Memory B cell (primary cell): ENCODE measurements at places on chromosomes 2 and 18.
A peak's percentile ranks its signal among the peaks of the same experiment; 100 is the strongest.

- no peak for DNase-seq
Observed at GRCh38 chr2:160941290-160941846, 218.9 kb upstream of the TANK start.

- no peak for DNase-seq
Observed at GRCh38 chr18:74281011-74281979, 10.5 kb downstream of the CYB5A start.

- DNase-seq, result peak; percentile 58
Observed at GRCh38 chr18:58862851-58863538, 1.7 kb upstream of the ZNF532 start.

DNA sequence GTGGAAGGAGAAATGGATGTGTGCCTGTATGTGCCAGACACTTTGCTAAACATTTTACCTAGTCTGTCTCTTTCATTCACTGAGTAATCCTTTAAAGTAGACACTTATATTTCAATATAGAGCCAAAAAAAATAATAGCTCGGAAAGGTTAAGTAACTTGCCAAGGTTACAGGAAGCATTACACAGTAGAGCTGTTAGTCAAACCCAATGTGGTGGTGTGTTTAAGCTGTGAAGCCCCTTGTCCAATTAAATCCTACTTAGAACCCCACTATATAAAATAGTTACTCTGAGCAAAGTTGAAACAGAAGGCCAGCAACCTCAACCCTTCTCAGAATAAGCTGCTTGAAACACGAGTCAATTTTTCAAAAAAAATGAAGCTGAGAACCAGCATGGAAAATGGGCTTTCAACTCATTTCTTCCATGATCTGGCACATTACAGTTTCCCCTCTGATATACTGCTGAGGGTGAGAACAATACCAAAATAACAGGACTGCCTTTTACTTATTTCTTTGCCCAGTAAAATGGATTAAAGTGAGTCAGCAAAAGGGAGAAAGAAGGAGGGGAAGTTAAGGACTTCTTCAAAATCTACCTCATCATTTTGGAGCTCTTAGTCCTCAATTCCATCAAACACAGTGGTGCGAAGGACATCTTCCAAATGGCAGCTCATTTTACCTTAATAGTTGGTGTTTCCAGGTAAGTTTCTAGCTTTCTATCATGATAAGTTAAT lies 7.9 kb downstream of the RDH14 start:
- DNase-seq, result no peak

- no peak for DNase-seq
Observed at GRCh38 chr2:3282056-3282998, 95.3 kb downstream of the EIPR1 start.

DNA sequence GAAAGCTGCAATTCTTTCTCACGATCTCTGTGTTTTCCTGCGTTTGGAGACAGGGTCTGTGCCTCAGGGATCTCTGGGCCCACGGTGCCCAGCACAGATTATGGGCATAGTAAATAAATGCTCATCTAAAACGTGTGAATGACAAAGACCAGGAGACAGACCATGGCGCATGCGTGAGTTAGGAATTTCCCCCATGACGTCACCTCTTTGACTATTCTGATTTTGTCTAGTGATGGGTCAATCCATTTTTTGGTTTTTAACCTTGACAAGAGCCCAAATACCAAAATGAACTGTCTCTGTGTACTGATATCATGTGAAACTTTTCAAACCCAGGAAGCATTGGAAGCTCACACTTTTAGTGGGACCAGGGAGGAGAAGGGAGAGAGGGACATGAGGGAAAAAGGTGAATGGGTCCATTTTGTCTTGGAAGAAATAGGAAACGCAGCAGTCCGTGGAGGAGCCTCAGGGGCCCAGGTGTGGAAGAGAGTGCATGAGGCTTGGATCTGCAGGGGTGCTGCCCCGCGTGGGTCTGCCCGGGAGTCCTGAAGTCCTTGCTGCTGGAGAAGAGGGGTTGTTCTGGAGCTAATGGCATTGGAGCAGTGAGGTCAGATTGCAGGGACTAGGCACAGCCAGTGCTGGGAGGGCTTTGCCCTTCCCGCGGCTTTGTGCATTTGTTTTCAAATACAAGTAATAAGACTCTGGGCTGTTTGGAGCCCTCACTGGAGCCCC lies 172.2 kb downstream of the ASB1 start:
- no peak for DNase-seq

DNA sequence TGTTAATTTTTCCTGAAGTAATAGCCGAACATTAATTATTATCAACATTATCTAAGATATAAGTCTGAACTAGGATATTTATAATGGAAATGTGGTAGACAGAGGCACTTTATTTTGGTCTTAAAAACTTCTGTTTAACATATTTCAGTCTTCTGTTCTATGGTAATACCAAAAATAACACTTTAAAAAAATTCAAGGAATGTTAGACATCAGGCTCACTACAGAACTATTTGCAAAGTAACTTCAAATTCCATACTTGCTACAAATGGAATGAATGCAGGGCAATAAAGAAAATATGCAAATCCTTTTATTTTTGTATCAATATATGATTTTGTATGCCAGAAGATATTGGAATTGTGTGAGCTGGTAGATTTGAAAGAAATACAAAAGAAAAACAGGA lies 345.5 kb upstream of the DSEL start:
- DNase-seq, result no peak

DNA sequence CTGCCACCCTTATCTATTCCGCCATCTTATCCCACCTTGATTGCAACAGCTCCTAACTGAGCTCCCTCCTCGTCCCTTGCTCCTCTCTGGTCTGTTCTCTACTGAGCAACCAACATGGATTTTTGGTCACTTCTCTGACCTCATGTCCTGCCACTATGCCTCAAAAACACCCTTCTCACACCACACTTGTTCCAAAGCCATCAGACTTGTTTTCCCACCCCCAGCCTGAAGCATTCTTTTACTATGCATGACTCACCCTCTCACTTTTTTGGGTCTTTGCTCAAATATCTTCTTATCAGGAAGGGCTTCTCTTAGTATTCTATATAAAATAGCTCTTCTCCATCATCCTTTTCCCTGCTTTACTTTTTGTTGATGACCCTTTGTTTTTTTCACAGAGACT lies 2.7 kb upstream of the FAM237A start:
- DNase-seq, result no peak

- no peak for DNase-seq
Observed at GRCh38 chr18:45121146-45121545, 440.5 kb downstream of the SETBP1 start.

- DNase-seq, result no peak
Observed at GRCh38 chr2:203328760-203329540, 756 bp downstream of the ABI2 start.

GRCh38 chr2:151688719-151689118 lies 45.6 kb downstream of the NEB start:
- no peak for DNase-seq

- DNase-seq, result no peak
Observed at GRCh38 chr2:237742614-237743013, 56.0 kb upstream of the RBM44 start.

DNA sequence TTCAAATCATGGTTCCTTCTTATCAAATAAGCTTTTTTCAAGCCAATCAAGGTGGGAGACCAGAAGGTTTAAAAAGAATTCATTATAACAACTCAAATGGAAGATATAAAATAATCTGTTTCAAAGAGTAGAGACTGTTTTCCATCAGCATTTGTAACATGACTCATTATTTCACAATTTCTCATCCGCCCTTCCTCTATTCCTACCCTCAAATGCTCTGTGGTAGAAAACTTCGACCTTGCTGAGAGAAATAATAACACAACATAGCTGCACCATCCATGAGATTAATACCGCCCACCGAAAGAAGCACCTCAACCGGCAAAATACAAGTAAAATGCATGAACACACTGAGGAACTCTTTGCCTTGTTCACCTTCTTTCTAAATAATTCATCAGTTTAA lies 2039.2 kb upstream of the CELF4 start:
- no peak for DNase-seq

DNA sequence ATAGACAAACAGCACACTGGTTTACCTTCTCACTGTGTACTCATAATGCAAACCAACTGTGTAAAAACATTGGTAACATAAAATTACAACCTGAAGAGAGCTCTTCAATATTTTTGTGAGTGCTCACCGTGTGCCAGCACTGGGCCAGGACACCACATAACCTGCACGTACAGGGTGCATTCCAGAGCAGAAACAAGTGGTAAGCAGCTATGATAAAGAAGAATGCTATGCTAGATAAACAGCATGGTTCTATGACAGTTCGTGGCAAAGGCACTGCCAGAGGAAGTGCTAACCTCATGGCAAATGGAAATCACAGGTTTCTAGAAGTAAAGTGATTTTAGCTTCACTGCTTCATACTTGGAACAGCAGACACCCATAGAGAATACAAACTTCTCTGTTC lies 343.5 kb downstream of the MTX2 start:
- no peak for DNase-seq

DNA sequence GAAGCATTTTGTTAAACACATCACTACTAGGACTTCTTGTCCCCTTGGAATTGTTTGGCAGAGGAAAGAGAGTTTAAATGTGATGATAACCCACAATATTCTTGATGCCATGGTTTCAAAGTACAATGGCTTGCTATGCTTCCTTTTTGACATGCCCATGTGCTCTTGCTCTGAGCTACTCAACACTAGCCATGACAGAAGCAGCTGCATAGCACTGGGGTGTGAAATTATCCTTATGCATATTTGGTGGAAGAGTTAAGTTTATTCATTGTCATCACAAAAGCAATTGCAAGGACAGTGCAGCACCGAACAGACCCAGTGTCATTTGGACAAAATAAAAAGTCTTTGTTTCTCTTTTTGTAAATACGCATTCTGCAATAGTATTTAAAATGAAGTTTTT lies 209.9 kb upstream of the CDH20 start:
- DNase-seq, result no peak

GRCh38 chr2:45765728-45766254 lies 114.3 kb downstream of the PRKCE start:
- DNase-seq, result no peak

GRCh38 chr18:31490387-31490786 lies 7.6 kb upstream of the DSG2 start:
- DNase-seq, result no peak

GRCh38 chr2:50556934-50557575 lies 474.9 kb downstream of the NRXN1 start:
- DNase-seq, result no peak

GRCh38 chr2:222751238-222751637 lies 79.8 kb downstream of the MOGAT1 start:
- no peak for DNase-seq

DNA sequence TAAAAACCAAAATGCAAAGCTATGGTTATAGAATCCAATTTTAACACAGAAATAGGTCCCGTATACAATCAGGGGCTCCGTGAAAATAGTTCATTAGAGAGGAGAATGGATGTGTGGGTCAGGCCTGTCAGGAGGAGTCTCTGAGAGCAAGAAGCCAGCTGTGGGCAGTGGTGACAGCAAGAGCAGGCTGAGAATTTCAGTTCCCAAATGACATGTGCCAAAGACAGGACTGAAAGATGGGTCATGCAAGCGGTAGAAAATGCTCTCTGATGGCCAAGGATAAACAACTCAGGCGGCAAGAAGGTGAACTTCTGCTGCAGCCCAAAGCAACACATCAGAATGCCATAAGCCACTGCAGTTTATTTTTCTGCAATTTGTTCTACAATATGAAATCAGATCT lies 100.4 kb downstream of the CCDC141 start:
- DNase-seq, result no peak

GRCh38 chr2:39435741-39436591 lies 1.1 kb downstream of the MAP4K3 start:
- no peak for DNase-seq

GRCh38 chr2:60976256-60976850 lies 41.2 kb upstream of the PEX13 start:
- no peak for DNase-seq

DNA sequence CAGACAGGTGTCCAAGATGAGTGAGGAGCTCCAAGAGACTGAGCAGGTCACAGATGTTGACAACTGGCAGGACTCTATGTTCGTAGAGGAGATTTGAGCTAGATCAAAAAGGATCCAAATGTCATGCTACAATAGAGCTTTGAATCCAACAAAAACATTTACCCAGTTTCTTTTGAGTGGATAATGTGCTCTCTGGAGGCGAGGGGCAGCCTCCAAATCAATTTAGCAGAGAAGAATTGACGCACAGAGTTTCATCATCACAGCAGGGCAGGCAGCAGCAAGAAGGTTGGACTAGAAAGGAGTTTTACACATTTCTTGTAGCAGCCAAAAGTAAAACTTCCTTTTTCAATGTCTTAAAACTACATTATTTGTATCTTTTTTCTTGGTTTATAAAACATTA lies 653.0 kb downstream of the RNF144A start:
- no peak for DNase-seq

GRCh38 chr2:78980152-78980465 lies 45.4 kb upstream of the REG3G start:
- no peak for DNase-seq

- DNase-seq, result no peak
Observed at GRCh38 chr2:182540252-182540651, 113.4 kb upstream of the PDE1A start.
